Activated T-helper 9 cell treated with anti-CD3 and anti-CD28 coated beads, Interleukin-2, amount 50 U/mL, for 16 hours (primary cell): ENCODE measurements at places on chromosomes 1 and 21.

DNA sequence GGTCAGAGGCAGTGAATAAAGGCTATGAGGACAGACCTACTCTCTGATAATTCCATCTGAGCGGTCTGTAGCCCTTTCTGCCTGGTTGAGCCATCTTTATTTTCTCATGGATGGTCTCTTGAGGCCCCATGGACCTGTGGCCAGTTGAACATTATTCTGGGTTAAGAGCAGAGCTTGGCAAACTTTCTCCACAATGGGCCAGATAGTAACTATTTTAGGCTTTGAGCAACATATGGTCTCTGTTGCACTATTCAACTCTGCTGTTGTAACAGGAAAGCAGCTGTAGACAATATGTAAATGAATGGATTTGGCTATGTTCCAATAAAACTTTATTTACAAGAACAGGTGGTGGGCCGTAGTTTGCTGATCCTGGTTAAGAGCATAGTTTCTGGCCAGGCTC, 62.7 kb downstream of the KAZN start:
- no peak for DNase-seq

- DNase-seq, result no peak
Measured at GRCh38 chr1:89382479-89382878, 18.6 kb downstream of the GBP6 start.

GRCh38 chr1:53367503-53368313, 39.8 kb upstream of the LRP8 start:
- no peak for DNase-seq

- no peak for DNase-seq
Measured at GRCh38 chr1:229252228-229252984, 18.5 kb upstream of the RAB4A start.

GRCh38 chr1:221175249-221175648, 296.0 kb downstream of the HLX start:
- no peak for DNase-seq

- DNase-seq, result no peak
Measured at GRCh38 chr1:201882665-201883132, 6.0 kb upstream of the SHISA4 start.

DNA sequence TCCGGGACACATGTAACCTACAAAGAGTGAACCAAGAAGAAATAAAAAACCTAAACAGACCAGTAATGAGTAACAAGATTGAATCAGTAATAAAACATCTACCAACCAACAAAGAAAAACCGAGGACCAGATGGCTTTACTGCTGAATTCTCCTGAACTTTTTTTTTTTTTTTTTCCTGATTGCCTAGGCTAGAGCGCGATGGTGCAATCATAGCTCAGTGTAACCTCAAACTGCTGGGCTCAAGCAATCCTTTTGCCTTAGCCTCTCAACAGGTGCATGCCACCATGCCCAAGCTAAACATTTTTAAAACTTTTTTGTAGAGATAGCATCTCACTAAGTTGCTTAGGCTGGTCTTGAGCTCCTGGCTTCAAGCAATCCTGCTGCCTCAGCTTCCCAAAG, 11.2 kb upstream of the FGGY start:
- DNase-seq, result no peak

DNA sequence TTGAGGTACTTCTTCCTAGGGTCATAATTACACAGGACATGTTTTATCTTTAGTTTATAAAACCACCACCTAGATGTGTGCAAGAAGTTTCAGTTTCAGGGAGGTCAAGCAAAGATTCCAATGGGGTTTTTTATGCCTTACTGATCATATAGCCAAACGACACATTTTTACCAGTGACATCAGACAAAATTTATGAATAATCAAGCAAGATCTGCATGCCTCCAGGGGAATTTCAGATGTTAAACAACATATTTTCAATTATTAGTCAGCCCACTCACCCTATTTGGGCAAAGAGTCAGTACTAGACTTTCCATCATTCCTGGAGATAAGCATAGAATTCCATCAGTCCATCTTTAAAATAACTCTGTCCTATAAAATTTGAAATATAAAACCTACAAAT, 867.4 kb downstream of the KCNT2 start:
- no peak for DNase-seq

DNA sequence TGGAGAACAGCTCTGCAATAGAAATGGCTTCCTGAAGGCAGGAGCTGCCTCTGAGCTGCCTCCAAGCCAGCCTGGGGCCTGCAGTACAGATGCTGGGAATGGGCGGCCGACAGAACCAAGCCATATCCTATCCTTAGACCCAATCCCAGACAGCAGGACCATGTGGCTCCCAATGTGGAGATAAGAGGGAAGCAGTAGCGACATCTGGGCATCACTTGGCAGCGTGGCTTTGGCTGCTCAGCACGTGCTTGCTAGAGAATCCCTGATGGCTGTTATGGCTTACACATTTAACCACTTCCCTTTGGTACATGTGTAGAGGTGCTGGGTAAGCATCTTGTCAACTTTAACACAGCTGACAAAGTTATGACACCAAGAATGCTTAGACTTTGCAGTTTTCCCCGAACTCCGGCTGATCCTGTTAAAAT, 87.7 kb downstream of the MAN1C1 start:
- DNase-seq, result no peak

DNA sequence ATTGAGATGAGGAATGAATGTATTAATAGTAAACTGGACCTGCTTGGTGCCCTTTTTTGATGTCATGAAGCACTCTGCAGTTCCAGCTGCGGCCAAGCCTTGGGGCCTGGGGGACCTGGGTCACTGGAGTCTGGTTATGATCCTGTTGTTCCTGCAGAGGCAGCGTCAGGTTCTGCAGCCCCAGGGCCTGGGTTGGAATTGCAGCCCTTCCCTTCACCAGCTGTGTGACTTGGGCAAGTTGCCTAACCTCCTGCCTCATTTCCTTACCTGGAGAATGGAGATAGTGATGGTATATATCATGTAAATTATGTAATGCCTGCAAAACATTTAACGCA, 9.1 kb upstream of the ATP5PO start:
- no peak for DNase-seq

GRCh38 chr1:5725855-5726585, 266.2 kb downstream of the NPHP4 start:
- no peak for DNase-seq

GRCh38 chr1:100535264-100535663, 2.7 kb upstream of the GPR88 start:
- no peak for DNase-seq
